ENCODE measurements at places on chromosomes 7 and 10. TPM values are rescaled to one million over a fixed set of nuclear protein-coding genes. Genes with fewer than 3 reads are reported as not detected.

DNA sequence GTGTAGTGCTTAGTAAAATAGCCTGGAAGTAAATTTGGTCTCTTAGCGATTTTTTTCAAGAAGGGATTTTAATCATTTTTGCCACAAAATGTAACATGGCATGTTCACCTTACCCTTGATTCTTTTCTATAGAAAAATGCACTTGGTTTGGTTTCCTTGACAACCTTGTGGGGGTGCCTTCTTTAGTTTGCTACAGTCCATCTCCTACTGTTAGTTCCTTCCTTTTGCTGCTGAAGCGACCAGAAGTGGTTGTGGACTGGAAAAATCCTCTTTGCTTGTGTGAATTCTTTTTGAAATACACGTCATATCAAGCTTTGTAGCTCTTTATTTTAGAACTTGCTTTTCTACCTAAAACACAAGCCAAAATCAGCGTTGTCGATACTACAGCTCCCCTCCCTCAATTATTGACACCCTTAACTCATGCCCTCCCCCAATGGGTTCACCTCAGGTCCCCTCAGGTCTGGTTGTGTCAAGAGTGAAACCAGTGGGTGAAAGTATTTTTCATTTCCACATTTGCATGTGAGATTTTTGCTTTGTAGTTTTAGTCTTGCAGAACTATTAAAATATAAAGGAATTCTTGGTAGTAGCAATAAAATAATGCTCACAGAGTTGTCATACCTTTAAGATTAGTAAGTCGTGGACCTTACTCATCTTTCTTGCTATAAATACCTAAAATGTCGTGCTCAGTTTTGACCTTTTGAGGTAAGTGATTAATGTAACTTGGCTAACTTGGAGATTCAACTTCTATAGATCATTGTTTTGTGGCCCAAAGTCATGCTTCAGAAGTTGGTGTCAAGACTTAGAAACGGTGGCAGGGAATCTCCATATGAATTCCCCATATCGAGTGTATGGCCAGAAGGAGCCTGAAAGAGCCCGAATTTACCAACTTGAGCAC lies 1.5 kb downstream of the ACTR3B start:
- no peaks in the 10 kb centered on the region for H3K27me3 ChIP-seq
- peaks cover 10% of the 10 kb centered on the region for H3K4me1 ChIP-seq
- no peak overlapping the region for H3K27ac ChIP-seq

- no peaks in the 10 kb centered on the region for H3K27me3 ChIP-seq
- H3K27ac ChIP-seq = no peak overlapping the region
- H3K4me1 ChIP-seq = no peaks in the 10 kb centered on the region
- no peak for DNase-seq
Measured at GRCh38 chr10:116024271-116024878, 248.6 kb downstream of the GFRA1 start.

GRCh38 chr10:104778371-104778770 lies 137.3 kb downstream of the SORCS3 start:
- H3K4me1 ChIP-seq = no peaks in the 10 kb centered on the region
- no peak overlapping the region for H3K27ac ChIP-seq
- no peaks in the 10 kb centered on the region for H3K36me3 ChIP-seq
- no peak overlapping the region for H3K4me3 ChIP-seq
- no peak for DNase-seq

DNA sequence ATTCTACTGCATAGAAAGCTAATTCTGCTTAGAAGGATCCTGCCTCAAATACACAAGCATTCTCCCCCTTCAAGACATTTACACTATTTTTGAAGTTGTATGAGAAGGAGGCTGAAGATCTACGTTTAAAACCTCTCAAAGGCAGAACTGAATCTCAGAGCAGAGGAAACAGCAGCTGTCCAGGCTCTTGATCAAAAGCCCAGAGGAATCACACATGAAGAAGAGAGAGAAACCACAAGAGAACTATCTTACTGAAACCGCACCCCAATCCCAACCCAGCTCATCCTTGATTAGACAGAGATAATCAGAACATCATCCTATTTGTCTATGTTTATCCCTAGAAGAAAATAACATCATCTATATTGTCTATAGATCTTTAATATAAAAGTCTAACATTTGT lies 2.2 kb upstream of the DNAJC1 start:
- no peaks in the 10 kb centered on the region for H3K27me3 ChIP-seq
- no peak for DNase-seq
- H3K4me3 ChIP-seq = no peak overlapping the region
- H3K4me1 ChIP-seq = peaks cover 13% of the 10 kb centered on the region

The GPR15LG gene
- not detected for total RNA-seq
